ENCODE measurements at places on chromosomes 13 and 19. TPM values are rescaled to one million over a fixed set of nuclear protein-coding genes. Genes with fewer than 3 reads are reported as not detected.

The KCNN4 gene
- not detected for total RNA-seq

The PNMA8B gene
- total RNA-seq: 14.4 TPM

The CBARP gene
- 15.3 TPM for total RNA-seq

The C1QTNF9B gene
- total RNA-seq: not detected

The TMIGD2 gene
- total RNA-seq: 0.31 TPM

The CEACAM5 gene
- not detected for total RNA-seq

The NPHS1 gene
- total RNA-seq: not detected

The SMIM24 gene
- total RNA-seq: not detected

The ZNF534 gene
- 9.4 TPM for total RNA-seq

The WBP4 gene
- total RNA-seq: 10.6 TPM

The SLC27A5 gene
- 7.5 TPM for total RNA-seq

The MUC16 gene
- not detected for total RNA-seq

The SYDE1 gene
- total RNA-seq: 2.2 TPM

The TBXA2R gene
- total RNA-seq: 0.63 TPM

The GNA15 gene
- 0.94 TPM for total RNA-seq

The EXOSC5 gene
- 16.3 TPM for total RNA-seq

The NECTIN2 gene
- 23.8 TPM for total RNA-seq

The PLPP2 gene
- 0.63 TPM for total RNA-seq

The RDH8 gene
- not detected for total RNA-seq
